ENCODE measurements at places on chromosomes 16 and 17.

DNA sequence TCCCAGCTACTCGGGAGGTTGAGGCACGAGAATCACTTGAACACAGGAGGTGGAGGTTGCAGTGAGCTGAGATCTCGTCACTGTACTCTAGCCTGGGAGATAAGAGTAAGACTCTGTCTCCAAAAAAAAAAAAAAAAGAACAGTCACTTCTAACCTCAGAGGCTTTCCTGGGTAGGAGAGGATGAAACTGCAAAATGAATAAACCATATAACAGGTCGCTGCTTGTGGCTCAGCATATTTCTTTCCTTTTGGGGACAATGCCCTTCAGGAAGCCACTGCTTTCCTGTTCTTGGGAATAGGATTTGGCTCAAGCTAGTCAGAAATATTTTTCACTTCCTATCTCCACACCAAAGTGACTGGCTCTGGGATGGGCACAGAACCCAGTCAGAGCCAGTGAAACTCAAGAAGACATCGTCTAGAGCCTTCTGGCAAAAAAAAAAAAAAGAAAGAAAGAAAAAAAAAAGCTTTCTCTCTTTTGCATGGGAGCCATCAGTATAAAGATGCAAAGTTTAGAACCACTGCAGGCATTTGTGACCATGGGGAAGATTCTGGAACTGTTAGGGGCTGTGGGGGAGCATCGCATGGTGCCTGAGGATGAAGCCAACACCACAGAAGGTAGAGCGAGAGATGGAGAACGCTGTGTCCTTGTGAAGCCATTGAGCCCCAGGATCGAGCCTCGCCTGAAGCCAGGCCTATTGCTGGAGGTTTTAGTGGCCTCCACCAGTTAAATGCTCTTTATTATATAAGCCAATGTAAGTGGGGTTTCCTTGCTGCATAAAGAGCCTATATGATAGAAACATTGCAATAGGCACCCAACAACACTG is 71.8 kb upstream of the MRTFB start:
- DNase-seq, result no peak

DNA sequence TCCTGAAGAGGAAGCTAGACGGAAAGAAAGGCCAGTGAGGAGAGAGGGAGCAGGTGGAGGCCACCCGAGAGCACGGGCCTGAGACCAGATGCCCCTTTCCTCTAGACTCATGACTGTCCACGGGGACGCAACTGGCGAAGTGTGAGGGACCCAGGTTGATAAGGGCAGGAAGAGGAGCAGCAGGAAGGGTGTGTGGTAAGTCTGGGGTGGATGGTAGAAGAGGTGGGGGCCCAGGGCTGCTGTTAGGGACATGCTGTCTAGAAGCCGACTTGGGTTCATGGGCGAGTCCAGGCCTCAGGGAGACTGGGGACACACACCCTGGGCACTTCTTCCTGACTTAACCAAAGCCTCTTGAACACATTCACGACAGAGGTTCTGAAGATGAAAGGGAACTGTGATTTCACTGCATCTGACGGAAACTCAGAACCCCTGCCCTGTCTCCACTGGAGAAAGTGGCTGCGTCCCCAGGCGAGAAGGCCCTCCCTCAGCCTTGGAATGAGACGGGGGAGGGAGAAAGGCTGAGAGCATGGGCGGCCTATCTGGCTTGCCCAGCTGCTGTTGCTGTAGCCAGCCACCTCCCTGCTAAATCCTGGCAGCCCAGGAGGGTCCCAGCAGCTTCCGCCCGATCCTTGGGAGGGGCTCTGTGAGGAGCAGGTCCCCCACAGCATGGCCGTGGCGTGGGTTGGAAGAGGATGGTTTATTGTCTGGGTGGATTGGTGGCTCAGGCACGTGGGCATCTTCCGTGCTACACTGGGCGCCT is 6.0 kb downstream of the HIC1 start:
- DNase-seq, result no peak

DNA sequence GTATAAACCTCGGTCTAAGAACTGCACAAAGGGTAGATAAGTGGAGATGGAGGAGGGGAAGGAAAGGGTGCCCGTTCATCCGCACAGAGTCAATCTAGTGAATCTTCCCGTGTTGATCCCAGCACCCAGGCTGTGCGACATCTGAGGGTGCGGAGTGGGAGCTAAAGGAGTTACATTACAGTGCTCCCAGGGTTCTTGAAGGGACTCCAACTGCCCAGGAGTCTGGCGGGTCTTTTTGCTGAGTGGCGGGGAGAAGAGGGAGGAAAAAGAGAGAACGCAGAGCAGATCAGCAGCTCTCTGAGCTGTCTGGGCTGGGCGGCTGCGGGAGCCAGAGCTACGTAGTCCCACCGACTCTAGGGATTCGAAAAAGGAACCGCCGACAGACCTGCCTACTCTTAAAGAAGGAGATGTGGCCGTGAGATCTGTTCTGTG is 1.6 kb upstream of the CA10 start:
- no peak for DNase-seq

DNA sequence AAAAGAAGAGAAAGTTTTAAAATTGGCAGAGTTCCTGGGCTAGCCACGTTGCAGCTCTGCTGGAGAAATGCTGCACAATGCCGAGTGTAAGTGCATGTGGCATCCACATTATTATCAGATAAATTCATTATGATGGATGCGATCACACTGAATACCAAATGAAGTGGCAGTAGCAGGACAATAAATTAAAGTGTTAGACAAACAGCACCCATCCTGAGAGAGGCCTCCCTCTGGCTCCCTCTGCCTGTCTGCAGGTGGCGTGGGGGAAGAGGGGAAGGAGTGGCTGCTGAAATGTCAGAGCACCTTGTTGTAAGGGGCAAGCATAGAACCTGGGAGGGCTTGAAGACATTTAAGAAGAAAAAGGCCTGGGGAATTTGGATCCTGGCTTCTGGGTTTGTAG is 324.1 kb downstream of the HAPSTR1 start:
- DNase-seq, result no peak

GRCh38 chr17:2366747-2367494 is 29.6 kb downstream of the SGSM2 start:
- DNase-seq, result no peak

GRCh38 chr17:57406131-57406980 is 150.0 kb downstream of the MSI2 start:
- DNase-seq, result no peak

DNA sequence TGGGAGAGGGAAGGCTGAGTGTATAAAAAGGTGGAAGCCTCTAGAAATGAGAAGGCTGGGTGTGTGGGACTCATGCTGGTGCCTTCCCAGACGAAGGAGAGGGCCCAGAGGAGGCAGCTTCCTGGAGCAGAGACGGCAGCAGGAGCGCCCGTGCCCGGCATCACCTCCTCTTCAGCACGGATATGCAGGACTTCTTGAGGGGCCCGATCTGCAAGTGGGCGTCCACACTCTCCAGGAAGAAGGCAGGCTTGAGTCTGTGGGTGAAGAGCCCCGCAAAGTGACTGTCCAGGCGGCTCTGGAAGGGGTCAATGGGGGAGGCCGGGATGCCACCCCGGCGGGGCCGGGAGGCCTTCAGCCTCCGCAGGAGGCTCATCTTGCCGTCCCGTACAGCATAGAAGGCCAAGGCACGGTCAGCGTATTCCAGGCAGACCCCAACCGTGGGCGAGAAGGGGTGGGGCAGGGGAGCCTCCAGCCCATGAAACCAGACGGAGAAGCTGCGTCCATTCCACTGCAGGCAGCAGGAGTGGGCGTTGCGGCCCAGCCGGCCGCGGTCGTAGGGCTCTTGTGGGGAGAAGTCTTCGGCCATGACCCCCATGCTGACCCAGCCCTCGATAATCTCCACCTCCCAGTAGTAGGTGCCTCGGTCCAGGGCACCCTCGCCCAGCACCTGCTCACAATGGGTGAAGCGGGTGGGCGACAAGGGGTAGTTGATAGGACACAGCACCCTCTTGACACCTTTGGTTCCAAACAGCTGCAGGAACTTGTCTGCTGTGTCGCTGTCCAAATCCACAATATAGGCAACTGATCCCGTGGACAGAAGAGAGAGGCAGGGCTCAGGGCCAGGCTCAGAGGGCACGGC is 3.8 kb downstream of the TRIM47 start:
- no peak for DNase-seq

GRCh38 chr17:17494870-17495535 is 1.2 kb downstream of the RASD1 start:
- peak; percentile 20 for DNase-seq

GRCh38 chr16:11752856-11753255 is 10.2 kb upstream of the TXNDC11 start:
- no peak for DNase-seq

DNA sequence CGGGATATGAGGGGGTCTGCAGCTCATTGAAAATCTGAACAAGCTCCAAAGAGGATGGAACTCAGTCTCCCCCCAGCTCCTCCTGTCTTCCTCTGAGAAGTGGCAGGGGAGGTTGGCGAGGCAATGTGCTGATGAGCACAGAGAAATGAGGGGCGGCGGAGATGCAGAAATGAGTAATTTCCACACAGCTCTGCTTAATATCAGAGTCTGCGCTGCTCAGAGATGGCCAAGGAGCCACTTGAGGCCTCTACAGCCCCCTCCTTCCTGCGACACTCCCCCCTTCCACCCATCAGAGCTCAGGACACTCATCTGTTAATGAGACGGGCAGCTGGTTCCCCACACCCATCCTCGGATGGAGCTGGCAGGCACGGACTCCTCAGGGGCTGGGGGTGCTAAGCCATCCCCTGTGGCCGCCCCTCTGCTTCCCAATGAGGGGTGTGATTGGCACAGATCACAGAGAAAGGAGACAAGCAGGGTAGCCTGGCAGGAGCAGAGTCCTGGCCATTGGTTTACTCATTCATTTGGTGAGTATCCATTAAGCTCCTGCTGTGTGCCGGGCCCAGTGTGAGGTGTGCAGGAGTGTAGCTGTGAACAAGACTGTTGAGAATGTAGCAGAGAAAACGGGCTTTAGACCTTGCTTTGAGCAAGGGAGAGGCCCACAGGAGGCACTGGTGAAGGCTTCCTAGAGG is 12.7 kb upstream of the CRHR1 start:
- no peak for DNase-seq

- DNase-seq, result no peak
These were observed 28.7 kb downstream of the ARL4D start for GRCh38 chr17:43427362-43428043.

- DNase-seq, result no peak
These were observed 399.5 kb upstream of the TNRC6C start for GRCh38 chr17:77558846-77559626.

- DNase-seq, result no peak
These were observed 138.1 kb downstream of the TRIM37 start for GRCh38 chr17:58968426-58969061.

DNA sequence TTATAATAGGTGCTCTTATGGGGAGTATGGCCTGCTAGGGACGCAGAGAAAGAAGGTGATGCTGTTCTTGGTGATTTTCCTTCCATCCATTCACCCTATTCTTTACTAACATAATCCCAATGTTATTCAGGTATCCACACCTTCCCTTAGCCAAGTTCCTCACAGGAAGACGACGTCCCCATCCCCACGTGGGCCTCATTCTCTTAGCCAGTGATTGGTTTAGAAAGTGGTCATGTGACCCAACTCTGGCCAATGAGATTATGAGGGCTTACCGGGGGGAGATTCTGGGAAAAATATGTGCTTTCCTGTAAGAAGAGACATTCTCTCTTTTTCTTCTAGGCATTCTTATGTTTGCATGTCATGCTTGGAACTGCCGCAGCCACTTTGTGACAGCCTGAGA is 474.7 kb downstream of the HAPSTR1 start:
- no peak for DNase-seq

- no peak for DNase-seq
These were observed 60.5 kb downstream of the AMFR start for GRCh38 chr16:56364865-56365264.

- no peak for DNase-seq
These were observed 48.3 kb downstream of the KATNIP start for GRCh38 chr16:27598220-27598619.

DNA sequence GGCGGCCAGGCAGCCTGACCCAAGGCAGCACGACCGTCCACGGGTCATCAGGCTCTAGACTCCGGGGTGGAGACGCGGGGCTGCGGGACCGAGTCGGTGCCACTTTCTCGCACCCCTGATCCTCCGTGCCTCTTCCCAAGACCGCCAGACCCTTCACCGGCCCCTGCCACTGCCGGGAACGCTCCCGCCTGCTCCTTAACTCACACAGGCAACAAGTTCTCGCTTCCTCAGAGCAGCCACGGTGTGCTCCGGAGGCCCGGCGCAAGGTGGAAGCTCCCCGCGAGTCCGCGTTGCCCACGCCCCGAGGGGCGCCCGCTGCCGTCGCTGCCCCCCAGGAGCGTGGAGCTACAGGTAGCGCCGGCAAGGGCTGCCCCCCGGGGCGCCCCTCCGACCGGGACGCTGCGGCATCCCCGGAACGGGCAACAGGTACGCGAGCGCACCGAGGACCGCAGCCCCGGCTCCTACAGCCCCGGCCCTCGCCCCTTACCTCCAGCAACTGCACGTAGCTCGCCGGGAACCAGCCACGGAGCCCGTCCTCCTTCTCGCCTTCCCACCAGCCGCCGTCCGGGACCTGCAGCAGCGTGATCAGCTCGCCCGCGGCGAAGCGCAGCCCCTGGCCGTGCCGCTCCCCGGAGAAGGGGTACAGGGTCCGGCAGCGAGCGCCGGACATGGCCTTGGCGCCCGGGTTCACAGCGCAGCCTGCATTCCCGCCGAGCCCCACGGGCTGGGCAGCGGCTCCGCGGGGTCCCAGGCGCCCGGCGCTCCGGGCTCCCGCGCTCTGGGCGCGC is 491 bp downstream of the GAS7 start:
- DNase-seq, result no peak

DNA sequence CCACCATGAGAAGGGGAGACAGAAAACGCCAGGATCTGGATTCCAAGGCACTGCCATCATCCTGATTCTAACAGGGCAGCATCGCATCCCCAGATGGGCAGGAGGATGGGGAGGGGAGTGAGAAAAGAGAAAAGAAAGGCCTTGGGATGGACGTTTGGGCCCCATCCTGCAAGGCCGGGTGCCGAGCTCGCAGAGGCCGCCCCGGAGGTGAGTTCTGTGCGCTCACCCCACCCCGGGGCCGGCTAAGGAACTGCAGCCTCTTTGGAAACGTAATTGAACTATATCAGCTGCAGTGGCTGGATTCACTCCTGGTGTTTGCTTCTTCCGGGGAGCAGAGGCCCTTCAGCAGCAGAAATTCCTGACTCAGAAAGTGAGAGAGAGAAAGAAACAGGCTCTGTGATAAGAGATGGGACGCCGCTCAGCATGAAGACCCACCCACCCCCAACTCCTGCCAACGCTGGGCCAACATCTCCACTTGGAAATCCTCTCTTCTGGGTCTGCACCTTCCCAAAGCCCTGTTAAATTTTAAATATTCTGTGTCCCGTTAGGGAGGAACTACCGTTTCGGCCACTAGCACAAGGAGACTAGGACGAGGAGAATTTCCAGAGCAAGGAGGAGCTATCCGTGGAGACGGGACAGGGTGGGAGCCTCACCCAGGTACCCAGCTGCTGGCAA is 8.5 kb upstream of the SSTR2 start:
- DNase-seq, result peak; percentile 54

DNA sequence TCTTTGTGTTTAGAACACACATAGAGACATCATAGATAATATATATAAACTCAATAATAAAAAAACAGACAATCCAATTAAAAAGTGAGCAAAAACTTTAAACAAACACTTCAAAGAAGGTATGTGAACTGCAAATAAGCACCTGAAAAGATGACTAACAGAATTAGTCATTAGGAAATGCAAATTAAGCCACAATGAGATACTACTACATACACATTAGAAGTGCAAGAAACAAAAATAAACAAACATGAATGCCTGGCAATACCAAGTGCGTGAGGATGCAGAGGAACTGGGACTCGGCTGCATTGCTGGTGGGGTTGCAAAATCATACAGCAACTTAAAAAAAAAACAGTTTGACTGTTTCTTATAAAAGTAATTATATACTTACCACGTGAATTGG is 799.0 kb downstream of the KCNJ2 start:
- DNase-seq, result no peak

GRCh38 chr16:47726031-47726675 is 265.0 kb downstream of the PHKB start:
- no peak for DNase-seq

- DNase-seq, result no peak
These were observed 1.3 kb upstream of the GJC1 start for GRCh38 chr17:44831371-44831770.

Data from CD4-positive, alpha-beta T cell treated with Interleukin-1 beta for 1 hour (primary cell).